Cortex of kidney (tissue), 1 donor: ENCODE measurements at places on chromosomes 16 and 17.

- no peak for DNase-seq
Observed at GRCh38 chr17:45425125-45425983, 7.3 kb downstream of the ARHGAP27 start.

DNA sequence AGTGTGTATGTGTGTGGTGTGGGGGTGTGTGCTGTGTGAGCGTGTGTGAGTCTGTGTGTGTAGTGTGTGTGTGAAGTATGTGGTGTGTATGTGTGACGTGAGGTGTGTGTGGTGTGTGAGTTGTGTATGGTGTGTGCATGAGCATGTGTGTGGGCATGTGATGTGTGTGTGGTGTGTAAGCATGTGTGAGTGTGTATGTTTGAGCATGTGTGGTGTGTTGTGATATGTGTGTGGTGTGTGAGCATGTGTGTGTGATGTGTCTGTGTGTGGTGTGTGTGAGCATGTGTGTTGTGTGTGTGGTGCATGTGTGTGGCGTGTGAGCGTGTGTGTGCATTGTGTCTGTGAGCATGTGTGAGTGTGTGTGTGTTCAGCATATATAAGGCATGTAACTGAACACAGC lies 20.9 kb downstream of the MAPT start:
- no peak for DNase-seq

DNA sequence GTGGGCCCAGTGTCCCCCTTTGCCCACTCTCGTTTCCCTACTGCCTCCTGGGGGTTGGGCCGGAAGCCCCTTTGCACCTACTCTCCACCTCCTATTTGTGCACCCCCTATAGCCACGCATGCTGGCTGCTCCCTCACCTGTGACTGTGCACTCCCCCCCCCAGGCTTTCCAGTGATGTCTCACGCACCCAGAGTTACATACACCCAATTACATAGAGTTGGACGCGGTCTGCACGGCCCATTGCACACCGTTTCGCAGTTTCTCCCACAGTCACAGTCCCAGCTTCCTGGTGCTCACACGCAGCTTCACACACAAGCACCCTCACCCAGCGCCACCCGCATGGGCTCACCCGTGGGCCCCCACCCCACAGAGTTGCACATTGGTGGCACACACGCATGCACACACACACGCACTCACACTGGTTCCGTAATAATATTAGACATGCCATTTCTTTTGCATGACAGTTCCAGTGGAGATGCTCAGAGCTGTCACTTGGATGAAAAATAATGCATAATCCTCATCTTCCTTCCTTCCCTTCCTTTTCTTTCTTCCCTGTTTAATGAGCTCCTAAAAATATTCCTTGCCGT lies 21.5 kb upstream of the C1QL1 start:
- no peak for DNase-seq

GRCh38 chr16:24553983-24554382 lies 14.6 kb downstream of the RBBP6 start:
- no peak for DNase-seq

DNA sequence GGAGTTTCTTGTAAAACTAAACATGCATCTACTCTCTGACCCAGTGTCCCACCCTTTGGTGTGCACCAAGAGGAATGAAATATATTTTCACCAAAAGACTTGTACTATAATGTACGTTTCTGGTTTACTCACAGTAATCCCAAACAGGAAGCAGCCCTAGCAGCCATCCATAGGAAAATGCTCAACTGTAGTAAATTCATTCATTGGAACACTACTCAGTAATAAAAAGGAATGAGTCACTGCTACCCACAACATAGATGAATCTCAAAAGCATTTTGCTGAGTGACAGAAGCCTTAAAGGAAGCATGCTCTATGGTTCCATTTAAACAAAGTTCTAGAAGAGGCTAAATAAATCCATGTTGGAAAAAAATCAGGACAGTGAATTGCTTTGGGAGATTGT lies 37.6 kb upstream of the DHRS7B start:
- DNase-seq = no peak

GRCh38 chr16:13926464-13926863 lies 6.5 kb downstream of the ERCC4 start:
- no peak for DNase-seq

GRCh38 chr17:7248796-7249195 lies 2.7 kb downstream of the CTDNEP1 start:
- no peak for DNase-seq
